GM04504 (cell line): ENCODE measurements at places on chromosomes 11 and 22.

DNA sequence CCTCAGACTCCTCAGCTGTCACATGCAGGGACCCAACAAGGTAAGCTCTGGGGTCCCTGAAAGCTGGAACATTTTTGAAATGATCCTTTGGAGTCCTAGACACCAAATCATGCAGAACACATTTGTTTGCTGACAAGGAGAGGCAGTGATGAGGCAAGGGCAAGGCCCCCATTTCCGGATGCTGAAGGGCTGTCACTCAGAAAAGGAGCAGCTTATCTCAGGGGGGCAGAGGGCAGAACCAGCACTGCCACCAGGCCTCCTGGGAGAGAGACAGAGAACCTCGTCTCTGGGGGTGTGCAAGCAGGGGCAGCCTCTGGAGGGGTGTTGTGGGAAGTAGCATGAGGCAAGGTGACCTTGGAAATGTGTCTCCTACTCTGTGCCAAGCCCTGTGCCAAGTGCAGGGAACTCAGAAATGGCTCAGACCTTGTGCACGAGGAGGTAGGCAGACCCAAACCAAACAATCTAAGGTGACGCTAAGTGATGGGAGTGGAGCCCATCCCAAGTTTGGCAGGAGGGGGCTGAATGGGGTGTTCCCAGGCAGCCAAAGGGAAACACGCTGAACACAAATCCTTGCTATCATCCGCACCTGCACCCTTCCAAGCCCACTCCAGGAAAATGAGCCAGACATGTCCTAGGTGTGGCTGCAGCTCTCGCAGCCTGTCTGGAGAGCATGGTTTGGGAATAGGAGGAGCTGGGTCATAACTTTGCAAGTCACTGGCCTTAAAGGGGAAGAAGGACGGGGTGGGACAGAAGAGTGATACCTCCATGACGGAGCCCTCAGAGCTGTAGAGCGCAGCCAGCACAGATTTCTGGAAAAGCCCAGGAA is 94.2 kb downstream of the PDE2A start:
- no peak for DNase-seq

- DNase-seq: no peak
These were observed 67.9 kb downstream of the ENTHD1 start for GRCh38 chr22:39825661-39826102.

DNA sequence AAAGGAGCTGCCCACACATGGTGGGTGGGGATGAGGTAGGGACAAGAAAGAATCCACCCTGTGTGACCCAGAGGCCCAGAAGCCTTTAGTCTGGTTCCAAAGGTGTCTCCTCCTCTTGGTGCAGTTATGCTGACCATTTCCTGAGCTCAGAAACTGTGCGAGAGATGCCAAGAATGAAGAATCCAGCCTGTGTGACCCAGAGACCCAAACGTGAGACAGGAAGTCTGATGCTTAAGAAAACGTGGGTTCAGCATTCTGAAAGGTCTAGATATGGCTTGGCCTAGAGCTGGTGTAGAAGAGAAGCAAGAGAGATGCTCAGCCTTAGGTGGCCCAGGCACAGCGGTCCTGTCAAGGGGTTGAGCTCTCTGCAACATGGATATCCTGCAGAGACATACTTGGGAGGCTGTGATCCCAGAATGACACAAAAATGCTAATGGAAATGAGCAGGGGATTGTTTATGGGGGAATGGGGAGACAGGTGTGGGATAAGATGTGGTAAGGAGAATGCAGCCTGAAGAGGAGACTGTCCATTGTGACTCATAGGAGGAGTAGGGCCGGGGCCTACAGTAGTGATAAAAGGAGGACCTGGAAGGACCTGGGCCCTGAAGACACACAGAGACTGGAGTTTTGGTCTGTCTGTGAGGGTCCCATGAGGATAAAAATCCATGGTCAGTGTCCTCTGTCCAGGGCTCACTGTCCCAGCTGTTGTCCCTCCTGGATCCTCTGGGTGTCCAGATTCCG is 79.0 kb downstream of the ZNF280B start:
- no peak for DNase-seq

- DNase-seq: no peak
These were observed 23.4 kb upstream of the NECTIN1 start for GRCh38 chr11:119752345-119752871.

DNA sequence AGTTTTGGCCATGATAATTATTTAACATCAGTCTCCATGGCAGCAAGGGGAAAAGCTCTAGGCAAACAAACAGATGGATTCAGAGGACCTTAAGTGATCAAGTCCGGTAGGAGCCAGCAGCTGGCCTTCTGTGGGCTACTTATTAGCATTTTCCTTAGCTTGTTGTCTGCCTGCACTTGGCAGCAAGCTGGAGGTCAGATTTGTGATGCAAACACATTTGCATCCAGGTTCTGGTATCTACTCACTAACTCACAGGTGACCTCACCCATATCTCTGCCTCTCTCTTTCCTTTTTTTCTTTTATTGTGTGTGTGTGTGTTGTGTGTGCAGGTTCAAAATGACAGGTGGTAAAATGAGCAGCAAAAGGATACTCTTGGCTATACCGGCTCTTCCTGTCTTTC is 32.3 kb downstream of the ARHGAP42 start:
- DNase-seq: no peak

- DNase-seq: no peak
These were observed 72.2 kb downstream of the LARGE2 start for GRCh38 chr11:45994371-45995341.

DNA sequence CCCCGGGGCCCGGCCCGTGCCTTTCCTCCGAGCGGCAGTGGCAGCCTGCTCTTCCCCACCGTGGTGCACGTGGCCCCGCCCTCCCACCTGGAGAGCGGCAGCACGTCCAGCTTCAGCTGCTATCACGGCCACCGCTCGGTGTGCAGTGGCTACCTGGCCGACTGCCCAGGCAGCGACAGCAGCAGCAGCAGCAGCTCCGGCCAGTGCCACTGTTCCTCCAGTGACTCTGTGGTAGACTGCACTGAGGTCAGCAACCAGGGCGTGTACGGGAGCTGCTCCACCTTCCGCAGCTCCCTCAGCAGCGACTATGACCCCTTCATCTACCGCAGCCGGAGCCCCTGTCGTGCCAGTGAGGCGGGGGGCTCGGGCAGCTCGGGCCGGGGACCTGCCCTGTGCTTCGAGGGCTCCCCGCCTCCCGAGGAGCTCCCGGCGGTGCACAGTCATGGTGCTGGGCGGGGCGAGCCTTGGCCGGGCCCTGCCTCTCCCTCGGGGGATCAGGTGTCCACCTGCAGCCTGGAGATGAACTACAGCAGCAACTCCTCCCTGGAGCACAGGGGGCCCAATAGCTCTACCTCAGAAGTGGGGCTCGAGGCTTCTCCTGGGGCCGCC is 11.9 kb downstream of the C22orf31 start:
- DNase-seq: no peak

DNA sequence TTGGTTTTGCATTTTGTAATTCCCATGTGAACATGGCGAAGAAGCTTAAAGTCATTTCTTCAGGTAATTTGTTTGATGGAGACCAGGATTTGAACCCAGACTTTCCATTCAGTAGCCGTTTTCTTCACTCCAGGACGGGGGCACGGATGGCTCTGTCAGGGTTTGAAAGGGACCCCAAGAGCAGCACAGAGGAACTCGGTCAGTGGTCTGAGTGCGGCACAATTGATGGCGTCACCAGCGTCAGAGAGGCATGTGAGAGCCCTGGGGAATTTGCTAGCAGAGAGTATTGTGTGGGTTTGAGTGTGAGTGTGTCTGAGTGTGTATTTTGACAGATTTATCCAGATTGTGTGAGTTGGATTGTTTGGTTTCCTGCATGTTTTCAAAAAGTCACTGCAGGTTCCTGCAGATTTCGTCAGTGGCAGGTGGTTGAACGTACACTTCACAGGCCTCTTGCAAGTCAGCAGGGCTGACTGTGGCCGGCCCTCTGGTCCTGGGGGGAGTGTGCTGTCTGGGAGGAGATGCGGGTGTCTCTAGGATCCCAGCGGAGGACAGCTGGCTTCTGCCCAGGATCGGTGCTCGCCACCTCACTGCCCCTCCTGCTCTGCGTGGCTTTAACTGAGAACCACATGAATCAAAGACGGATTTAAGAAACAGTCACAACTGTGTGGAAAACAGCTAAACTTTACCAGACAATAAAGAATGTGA is 199.3 kb downstream of the TBC1D22A start:
- DNase-seq: no peak

DNA sequence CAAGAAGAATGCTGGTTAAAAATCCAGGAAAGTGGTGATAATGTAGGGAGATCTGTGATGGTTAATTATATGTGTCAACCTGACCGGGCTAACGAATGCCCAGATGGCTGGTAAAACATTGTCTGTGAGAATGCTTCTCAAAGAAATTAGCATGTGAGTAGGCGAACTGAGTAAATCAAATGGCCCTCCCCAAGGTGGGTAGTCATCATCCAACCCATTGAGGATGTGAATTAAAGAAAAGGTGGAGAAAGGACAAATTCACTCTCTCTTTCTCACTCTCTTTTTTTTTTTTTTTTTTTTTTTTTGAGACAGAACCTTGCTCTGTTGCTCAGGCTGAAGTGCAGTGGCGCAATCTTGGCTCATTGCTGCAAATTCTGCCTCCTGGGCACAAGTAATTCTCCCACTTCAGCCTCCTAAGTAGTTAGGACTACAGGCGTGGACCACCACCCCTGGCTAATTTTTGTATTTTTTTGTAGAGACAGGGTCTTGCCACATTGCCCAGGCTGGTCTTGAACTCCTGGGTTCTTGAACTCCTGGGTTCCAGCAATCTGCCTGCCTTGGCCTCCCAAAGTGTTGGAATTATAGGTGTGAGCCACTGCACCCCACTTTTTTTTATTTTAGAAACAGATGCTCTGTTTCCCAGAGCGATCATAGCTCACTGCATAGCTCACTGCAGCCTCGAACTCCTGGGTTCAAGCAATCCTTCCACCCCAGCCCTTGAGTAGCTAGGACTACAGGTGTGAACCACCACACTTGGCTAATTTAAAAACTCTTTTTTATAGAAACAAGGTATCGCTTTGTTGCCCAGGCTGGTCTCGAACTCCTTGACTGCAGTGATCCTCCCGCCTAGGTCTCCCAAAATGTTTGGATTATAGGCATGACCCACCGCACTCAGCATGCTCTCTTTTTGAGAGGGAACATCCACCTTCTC is 22.0 kb upstream of the P2RY6 start:
- no peak for DNase-seq

- no peak for DNase-seq
These were observed 967 bp upstream of the ARVCF start for GRCh38 chr22:20017622-20017958.

DNA sequence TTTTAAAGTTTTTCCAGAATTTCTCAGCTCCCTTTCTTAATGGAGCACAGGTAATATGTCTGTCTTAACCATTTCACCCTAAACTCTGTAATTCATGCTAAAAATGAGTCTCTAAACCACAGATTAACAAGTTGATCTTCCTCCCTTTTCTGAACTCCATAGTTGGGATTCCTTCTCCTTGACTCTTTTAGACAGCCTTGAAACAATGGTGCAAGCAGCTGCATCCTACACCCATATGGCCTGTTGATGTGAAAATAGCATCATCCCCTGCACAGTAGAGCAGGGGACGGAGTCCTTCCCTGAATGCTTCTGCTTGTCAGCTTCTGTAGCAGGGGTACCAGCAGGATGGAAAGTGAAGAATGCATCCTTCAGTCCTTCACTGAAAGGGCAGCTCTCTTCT is 192.8 kb upstream of the SORL1-AS1 start:
- no peak for DNase-seq

DNA sequence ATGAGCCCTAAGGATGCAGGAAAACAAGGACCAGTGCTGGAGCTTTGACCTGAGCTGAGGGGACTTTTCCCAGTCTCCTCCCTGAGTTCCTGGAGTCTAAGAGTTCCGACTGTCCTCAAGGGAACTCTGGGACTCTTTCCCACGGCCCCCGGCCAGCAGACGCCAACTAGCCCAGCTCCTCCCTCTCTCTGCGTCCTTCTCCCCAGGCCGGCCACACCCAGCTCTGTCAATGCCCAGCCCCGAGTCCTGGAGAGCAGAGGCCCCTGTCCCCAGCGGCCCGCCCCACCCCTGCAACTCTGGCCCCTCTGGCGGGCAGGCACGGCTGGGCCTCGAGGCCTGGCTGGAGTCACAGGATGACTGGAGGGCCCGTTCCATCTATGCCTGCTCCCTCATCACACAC is 29.8 kb downstream of the NECTIN1 start:
- no peak for DNase-seq

- DNase-seq: no peak
These were observed 11.2 kb upstream of the P4HA3 start for GRCh38 chr11:74322667-74323066.

DNA sequence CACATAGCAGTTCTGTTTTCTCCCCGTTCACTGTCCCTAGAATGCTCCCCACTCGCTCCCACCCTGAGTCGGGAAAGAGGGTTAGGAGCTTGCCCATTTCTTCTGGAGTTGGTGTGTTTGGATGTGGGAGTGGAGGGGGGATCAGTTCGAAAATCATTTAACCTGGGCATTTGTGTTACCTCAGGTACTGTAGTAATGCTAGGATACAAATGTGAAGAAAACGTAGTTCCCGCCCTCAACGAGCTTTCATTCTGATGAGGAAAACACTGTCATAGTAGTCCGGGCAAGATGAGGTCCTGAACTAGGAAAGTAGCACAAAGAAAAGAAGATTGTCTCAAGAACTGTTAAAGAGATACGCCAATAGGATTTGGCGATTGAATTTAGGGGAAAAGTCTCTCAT is 539 bp downstream of the SDHD start:
- DNase-seq: no peak

DNA sequence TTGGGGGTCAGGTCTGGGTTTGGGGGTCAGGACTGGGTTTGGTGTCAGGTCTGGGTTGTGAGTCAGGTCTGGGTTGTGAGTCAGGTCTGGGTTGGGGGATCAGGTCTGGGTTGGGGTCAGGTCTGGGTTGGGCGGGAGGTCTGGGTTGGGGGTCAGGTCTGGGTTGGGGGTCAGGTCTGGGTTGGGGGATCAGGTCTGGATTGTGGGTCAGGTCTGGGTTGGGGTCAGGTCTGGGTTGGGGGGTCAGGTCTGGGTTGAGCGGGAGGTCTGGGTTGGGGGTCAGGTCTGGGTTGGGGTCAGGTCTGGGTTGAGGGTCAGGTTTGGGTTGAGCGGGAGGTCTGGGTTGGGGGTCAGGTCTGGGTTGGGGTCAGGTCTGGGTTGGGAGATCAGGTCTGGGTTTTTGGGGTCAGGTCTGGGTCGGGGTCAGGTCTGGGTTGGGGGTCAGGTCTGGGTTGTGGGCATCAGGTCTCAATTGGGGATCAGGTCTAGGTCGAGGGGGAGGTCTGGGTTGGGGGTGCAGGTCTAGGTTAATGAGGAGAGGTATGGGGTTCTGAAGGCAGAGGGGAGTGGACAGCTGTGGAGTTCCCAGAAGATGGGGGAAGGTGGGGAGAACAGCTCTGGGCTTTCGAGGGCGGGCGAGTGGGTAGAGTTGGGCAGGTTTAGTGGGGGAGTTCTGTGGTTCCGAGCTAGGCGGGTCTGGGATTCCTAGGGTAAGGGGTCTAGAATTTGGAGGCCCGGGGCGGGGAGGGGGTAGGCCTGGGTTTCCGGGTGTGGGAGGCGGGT is 629 bp downstream of the TTLL8 start:
- DNase-seq: no peak
